ENCODE measurements at places on chromosomes 6 and 20.

DNA sequence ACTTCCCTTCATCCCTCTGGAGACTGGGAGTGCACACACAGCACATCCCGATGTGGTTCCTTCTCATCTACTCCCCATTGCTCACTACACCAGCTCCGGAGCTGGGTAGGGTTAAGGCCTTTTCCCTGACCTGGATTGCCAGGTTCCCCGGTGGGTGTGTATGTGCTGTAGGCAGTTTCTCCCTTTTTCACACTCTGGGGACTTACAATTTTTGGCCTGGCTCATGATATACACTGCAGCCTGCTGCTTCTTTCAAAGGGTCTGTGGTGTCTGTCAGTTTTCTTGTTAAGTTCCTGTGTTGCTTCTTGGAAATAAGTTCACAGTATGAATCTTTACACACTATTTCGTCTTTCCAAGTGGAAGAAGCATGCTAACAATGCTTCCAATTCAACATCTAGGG, 405.5 kb downstream of the UTRN start:
- DNase-seq = no peak

DNA sequence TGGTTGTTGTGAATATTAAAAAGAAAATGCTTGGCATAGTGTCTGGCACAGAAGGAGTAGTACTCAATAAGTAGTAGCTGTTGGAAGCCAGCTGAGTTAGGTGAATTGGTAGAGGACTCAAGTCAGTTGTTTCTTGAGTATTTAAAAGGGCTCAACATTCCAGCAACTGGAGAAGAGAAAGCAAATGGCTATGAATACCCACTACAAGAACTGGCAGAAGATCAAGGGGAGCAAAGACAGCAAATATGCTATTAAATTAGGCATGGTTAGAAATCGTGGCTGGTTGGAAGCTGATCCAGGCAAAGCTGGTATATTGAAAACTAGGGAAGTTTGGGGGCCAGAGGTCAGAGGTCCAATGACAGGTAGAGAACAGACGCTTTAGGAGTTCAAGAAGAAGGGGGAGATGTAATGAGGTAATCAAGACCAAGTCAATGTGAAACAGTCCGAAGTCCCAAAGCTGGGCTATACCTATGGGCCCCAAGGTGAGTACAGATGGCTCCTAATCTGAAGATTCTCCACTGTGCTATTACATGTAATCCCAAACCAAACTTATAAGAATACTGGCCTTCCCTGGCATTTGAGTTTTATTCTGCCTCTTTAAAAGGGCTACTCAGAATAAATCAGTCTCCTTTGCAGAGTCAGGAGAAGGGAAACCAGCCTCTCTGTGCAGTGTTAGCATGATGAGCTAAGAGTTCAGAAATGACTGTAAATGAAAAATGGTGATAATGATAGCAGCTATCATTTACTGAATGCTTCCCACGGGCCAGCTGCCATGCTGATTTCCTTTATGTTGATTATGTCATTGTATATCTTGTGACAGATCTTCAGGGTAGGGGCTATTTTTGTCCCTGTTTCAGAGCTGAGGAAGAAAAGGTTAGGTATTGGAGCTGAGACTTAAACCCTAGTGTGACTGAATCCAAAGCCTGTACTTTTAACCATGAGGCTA, 122.3 kb downstream of the ANKS1A start:
- DNase-seq = no peak

- no peak for DNase-seq
Measured at GRCh38 chr6:39274903-39275302, 39.3 kb downstream of the KCNK17 start.

DNA sequence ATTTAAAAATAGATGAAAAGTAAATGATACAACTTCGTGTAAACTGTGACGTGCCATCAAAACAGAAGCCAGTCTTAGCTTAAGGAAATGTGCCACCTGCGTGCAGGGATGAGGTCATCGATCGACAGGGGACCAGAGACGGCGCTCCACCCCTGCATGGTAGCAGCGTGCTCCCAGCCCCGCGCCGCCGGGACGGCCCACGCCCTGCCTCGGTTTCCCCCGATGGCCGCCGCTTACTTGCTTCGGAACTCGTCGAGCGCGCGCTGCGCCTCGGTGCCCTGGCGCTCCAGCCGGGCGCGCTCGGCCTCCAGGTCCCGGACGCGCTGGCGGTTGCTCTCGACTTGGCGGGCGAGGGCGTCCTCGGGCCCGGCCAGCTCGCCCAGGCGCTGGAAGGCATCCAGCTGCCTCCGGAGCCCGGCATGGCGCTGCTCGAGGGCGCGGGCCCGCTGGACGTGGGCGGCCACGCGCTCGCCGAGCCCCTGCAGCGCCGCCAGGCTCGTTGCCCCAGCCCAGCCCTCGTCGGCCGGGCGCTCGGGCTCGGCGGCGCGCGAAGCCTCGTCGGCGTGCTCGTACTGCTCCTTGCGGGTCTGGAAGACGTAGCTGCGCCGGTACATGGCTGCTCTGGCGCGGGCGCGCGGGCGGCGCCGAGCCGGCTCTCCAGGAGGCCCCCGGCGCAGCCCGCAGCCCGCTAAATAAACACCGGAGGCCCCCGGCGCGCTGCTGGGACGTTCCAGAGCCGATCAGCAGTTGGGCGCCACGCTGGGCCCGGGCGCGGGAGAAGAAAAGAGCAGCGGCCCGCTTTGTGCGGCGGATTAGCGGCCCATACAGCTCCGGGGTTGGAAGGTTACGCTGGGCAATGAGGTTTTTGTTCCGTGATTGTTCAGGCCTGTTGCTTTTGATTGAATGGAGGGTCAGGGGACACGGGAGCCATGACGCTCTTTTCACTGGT, at the start of gene BFSP1:
BFSP1 (minus strand) TSS at position 664 of the 949 bp plus-strand sequence; CDS start at position 614, 50 bp downstream.
- peak; percentile 71 for DNase-seq

DNA sequence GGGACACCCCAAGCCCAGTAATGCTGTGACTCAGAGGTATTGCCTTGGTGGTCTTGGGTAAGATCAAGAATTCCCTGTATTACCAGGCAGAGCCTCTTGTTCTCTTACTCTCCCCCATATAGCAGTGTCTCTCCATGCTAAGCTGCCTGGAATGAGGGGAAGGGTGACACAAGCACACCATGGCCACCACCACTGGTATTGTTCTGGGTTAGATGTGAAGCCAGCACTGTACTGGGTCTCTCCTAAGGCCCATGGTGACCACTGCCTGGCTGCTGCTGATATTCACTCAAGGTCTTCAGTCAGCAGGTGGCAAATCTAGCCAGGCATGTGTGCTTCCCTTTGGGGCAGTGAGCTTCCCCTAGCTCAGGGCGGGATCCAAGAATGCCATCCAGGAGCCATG, 36.5 kb downstream of the TAF11 start:
- no peak for DNase-seq

- no peak for DNase-seq
Measured at GRCh38 chr6:85920782-85921181, 278.1 kb upstream of the SYNCRIP start.

DNA sequence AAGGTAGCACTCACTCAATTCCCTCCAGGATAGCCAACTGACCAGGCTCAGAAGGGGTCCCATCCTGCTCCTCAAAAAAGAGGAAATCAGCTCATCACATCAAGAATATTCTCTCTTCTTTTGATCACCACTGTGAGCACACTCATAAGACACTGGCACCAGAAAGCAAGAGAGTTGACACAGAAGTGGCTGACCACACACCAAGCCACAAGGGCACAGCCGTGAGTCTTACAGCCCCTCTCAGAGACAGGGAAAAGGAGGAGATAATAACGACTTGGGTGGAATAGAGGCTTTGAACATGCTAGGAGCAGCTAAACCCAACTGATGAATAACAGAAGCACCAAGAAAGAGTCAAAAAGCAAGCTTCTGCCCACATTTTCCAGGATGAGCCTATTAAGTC, 249.1 kb upstream of the PREP start:
- DNase-seq = no peak

GRCh38 chr6:106546261-106546690, 83.0 kb downstream of the RTN4IP1 start:
- DNase-seq = no peak
